ENCODE measurements at places on chromosomes 4 and X.

DNA sequence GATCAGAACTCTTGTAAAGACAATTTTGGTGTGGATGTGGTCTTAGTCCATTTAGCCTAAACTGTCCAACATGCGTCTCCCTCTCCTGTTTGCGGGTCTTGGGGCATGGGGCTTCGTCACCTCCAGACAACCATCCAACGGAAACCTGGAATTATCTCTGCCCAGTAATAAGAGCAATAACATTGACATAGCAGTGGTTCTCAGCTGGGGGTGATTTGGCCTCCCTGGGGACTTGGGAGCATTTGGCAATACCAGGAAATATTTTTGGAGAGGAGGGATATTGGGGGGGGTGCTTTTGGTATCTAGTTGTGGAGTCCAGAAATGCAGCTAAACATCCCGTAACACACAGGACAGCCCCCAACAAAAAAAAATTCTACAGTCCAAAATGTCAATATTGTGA is 47.2 kb downstream of the SEL1L3 start:
- DNase-seq: peak; percentile 61

DNA sequence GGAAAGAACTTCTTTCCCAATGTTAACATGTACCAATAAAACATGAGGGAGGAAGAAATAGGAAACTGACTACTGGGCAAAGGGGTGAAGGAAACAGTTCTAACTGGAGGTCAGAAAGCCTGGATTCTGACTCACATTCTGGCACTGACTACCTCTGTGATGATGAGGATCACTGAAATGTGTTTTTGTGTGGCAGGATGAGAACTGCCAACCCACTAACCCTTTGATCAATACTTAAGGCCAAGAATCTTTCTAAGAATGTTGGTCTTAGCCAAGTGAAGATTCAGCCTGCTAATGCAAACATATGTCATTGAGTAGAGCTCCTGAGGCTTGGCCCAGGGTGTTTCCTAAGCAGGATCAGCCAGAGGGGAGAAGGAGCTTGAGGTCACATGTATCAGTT is 4.6 kb downstream of the ALAS2 start:
- DNase-seq: no peak

DNA sequence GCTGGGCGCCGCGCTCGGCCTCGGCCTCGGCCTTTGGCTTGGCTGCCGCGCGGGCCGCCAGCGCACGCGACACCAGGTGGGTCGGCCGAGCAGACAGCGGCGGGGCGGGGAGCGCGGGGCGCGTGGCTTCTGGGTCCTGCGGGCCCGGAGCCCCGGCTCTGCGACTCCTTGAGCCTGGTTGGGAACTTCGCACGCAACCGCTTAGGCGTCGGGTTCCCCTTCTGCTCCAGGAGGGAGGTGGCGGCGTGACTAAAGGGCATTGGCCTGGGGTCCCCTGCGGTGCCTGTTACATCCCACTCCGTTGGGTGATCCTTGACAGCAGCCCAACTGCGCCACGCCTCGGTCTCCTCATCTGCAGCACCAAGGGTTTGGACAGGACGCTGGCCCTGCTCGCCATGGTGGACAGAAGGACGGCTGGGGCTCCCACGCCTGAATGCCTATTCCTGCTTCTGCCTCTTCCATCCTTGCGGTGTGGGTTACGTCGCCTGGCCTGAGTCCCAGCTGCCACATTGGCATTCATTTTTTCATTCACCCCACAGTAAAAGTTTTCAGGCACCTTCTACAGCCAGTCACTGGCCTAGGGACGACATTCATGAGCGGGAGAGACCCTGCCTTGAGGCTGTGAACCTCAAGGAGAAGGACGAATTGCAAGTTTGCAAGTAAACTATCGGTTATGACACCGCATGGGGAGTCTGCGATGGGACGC is 631 bp downstream of the EVC start:
- DNase-seq: peak; percentile 35

- peak; percentile 95 for DNase-seq
Observed at GRCh38 chrX:136168929-136169735, 21.8 kb downstream of the FHL1 start.

- peak; percentile 47 for DNase-seq
Observed at GRCh38 chr4:118270492-118270891, 82.3 kb downstream of the PRSS12 start.

- DNase-seq: peak; percentile 57
Observed at GRCh38 chrX:40109288-40110008, 11.7 kb upstream of the BCOR start.

DNA sequence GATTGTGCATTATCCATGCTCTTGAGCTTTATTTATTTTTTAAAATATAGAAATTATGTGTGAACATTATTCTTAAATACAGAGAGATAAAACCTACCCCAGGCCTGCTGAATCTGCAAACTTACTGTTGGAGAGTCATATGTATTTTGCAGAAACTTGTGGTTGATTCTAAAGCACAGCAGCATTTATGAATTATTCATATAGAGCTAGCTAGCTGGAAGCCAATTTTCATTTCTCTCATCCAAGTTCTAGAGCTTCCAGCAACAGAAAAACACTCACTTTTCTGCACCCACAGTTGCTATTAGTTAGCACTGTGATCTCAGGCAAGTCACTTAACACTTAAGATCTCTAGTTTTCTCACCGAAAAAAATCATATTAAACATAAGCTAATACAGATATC is 479.5 kb upstream of the FAM47C start:
- DNase-seq: no peak

DNA sequence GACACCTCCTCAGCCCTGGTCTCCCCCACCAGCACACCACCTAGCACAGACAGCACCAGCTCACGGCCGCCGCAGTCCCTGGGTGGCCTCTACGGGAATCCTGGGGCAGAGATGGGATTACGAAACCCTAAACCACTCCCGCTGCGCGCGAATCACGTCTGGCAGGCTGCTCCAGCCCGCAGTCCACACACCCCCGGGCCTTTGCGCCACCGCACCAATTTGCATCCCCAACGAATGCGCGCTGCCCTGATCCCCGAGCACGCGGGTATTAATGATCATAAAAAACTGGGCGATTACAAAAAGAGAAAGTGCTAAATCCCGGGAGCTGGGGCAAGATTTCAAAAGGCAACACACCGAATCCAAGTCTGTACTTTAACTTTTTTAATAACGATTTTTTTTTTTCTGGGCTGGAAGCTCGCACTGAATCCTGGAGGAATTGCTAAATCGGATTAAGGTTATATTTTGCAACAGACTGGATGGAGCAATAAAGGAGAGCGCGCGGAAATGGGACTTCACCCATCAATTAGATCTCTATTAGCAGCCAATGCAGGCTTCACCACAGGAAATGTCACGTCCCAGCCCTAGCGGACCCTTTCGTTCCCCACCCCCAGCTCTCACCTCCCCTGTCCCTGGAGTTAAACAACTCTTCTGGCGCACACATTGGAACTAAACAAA is 69.8 kb upstream of the TMEM33 start:
- no peak for DNase-seq

DNA sequence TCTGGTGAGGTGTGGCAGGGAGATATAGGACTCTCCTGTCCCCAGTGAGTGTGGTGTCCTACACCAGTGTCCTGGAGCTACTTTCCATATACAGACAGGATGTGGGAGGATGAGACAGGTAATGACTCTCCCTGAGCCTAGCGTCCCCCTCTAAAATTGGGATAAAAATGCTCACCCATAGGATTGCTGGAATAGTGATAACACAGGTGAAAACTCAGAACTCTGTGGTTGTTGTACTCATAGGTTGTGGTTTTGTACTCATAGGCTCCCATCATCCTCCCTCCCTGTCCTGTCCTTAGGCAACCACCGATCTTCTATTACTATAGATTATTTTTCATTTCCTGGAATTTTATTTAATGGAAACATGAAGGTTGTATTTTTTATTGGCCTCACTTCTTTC is 60.7 kb upstream of the NXF3 start:
- no peak for DNase-seq

DNA sequence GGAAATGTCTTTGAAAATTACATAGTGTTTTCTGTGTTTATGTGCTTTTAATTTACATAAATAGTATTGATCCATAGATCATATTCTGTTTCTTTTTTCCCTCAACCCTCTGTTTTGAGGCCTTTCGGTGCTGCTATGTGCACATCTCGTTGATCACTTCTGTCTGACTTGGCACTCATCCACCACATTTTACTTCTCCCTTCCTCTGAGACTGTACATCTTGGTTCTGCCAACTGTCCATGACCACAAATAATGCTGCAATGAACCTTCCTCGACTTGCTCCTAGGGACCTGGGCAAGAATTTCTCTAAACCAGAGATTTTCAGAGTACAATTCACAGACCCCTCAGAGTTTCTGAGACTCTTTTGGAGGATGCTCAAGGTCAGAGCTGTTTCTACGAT is 74.4 kb downstream of the RTL5 start:
- no peak for DNase-seq

DNA sequence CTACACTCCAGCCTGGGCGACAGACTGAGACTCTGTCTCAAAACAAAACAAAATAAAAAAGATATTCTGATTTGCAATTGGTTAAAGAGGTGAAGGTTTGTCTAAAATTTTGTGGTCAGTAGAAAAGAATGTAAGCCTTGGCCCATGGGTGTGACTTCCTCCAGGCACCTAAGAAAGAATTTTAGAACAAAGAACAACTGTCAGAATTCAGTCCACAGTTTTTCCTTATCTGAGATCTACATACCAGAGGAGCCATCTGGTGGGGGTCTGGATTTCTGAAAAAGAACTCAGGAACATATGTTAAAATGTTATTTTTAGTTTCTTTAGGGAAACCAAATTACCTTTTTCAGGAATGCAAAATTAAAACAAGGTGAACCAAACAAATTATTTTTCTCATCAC is 434.1 kb downstream of the ANKRD50 start:
- peak; percentile 62 for DNase-seq

- DNase-seq: no peak
Observed at GRCh38 chrX:10518073-10518472, 102.3 kb downstream of the MID1 start.

DNA sequence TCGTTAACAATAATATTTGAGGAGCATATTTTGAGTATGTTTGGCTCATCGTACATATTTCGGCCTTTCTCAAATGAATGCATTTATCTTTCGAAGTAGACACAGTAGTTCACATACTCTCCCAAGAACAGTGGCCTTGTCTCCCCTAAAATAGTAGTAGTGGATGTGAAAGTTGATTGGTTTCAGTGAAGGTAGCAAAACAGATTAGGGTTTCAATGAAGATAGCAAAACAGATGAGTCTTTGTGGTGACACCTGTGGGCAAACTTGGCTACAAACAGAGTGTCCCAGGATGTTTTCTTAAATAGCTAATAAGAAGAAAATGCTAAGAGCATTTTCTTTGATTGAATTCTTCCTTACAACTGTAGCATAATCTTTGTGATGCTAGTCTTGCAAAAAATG is 67.0 kb downstream of the USP9X start:
- no peak for DNase-seq

DNA sequence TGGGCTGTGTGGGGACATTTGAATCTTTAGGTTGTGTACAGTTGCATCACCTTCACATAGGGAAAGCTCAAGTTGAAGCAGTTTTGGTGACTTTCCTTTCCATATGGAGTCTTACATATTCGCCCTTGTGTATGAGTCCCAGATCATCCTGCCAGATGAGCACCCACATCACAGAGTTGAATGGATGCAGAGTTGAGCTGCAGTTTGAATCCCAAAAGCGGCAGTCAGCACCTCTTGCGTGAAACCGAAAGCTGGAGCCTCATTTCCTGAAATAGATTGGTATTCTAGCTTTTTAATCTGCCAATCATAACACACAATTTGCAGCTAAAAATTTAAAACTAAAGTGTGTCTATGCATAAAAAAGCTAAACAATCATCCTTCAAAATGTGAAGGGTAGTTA is 162.9 kb upstream of the DIPK2B start:
- no peak for DNase-seq

DNA sequence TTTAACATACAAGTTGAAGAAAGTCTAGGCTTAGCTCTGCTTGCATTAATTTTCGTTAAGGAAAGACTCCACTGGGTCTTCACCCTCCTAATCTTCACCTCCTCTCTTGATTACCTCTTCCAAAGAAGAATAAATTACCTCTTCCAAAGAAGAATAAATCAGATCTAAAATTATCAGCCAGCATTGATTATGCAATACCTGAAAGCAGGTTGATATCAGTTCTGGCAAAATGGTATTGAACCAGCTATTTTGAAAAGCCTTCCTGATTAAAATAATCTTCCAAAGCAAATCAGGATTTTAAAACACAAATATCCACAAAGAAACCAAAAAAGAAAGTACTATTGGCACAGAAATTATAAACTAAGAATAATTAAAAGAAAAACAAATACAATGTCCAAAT is 36.9 kb downstream of the CDKL2 start:
- no peak for DNase-seq

DNA sequence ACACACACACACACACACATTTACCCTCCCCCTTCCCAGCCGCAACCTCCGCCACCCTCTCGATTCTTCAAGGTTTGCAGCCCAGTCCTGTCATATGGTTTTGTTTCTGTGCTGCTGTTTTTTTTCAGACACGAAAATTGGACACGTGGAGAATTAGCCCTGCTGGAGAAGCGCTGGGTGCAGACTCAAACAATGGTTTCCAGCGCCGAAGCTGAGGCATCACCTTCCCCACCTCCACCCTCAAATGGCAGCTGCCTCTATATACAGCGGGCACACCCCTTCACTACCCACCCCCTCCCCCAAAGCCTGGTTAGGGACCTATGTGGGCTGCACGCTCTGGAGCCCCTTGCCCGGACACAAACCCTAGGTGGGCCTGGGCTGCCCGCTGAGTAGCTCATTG is 87.9 kb downstream of the BCOR start:
- no peak for DNase-seq

- DNase-seq: peak; percentile 26
Observed at GRCh38 chrX:45009371-45010000, 136.5 kb downstream of the KDM6A start.

DNA sequence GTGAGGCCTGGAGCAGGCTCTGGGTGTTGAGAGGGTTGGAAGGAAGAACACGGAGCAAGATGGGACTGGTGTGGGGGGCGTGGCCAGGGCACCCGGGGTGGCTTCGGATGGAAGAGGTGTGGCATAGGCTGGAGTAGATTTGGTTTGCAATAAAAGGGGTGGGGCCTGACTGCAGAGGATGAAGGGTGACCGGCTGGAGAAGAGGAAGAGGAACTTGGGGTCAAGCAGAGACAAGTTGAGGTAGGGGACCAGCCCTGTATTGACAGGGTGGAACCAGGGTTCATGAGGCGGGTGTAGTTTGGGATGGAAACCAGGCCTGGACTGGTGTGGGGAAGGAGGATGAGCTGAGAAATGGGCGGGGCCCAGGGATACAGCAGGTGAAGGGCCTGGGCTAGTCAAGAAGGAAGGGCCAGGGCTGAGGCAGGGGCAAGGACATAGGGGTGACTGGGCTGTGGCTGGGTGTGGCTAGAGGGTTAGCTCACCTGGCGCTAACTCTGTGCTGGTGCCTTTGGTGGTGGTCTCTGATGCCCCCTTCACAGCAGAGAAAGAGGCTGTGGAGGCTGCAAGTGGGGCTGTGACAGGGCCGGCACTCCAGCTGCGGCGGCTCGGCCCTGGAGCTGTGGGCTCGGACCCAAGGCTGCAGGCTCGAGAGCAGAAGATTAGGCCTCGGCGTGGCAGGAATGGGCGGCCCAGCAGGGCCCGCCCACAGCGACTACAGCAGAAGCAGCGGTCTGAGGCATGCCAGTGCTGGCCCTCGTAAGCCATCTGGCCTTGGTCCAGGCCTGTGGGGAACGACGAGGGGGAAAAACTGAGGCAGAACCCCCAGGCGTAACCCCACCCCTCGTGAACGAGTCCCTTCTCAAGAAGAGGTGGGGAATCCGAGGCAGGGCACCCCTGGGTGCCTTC is 5.0 kb downstream of the PLP2 start:
- DNase-seq: no peak
